CD4-positive, alpha-beta T cell treated with Interleukin-1 beta for 1 hour (primary cell): ENCODE measurements at places on chromosomes 16 and 17.

DNA sequence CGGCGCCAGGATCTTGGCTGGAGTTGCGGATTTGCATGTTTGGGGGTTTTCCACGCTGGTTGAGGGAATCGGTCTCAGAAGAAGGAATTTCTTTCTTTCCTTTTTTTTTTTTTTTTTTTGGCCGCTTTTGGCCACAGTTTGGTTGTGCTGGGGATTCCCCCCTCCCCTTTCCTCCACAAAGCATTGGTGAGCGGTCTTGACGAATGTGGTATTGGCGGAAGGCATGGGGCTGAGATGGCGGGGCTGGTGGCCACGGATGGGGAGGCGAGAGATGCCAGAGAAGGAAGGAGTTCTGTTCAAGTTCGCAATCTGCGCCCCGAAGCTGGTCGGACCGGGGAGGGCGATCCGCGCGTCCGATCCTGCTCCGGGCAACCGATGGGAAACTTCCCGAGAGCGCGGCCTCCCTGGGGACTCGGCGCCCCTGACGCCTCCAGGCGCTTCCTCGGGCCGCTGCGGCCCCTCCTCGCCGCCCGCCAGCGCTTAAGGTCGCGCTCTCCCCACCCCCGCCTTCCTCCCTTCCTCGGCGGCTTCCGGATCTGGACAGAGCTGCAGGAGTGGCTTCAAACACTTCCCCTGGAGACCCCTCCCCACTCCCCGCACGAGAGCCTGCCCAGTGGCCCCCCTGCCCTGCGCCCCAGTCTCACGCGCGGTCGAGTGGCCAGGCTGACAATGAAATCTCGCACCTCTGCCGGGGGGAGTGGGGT lies 43.2 kb downstream of the RAI1 start:
- no peak for DNase-seq

GRCh38 chr16:81838794-81839193 lies 59.7 kb downstream of the PLCG2 start:
- no peak for DNase-seq

DNA sequence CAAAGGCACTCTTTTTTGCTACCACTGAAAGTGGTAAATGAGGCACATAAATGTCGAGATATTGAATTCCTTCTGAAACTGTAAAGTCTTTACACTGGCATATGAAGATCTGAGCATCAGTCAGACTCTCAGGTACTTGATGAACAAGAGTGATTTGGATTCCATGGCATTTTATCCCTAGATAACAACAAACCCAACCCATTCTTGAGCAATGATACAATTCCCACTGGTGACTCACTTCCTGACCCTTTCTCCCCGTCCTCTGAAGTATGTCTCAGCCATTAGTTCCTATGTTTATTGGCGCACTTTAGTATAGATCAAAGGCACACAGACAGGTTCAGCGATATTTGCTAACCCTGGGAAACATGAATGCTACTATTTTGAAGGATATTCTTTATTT lies 147.0 kb upstream of the RBFOX1 start:
- DNase-seq, result no peak

DNA sequence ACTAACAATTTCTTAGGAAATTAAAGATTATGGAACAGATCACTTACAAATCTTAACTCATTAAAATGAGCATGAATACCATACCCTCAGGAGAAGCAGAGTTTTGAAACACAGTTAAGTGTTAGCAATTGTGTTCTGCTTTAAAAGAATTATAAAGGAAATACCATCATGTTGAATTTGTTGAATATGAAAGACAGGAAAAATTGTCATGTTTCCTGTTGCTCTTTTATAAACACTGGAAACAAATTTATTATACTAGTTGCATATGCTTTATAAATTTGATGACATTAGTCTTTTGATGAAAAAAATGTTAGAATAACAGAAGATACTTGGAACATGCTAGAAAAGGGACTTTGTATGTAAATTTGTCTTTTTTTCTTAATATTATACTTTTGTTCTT lies 59.7 kb downstream of the VMP1 start:
- no peak for DNase-seq

- no peak for DNase-seq
Observed at GRCh38 chr17:42240201-42240600, 36.0 kb downstream of the STAT5B start.

DNA sequence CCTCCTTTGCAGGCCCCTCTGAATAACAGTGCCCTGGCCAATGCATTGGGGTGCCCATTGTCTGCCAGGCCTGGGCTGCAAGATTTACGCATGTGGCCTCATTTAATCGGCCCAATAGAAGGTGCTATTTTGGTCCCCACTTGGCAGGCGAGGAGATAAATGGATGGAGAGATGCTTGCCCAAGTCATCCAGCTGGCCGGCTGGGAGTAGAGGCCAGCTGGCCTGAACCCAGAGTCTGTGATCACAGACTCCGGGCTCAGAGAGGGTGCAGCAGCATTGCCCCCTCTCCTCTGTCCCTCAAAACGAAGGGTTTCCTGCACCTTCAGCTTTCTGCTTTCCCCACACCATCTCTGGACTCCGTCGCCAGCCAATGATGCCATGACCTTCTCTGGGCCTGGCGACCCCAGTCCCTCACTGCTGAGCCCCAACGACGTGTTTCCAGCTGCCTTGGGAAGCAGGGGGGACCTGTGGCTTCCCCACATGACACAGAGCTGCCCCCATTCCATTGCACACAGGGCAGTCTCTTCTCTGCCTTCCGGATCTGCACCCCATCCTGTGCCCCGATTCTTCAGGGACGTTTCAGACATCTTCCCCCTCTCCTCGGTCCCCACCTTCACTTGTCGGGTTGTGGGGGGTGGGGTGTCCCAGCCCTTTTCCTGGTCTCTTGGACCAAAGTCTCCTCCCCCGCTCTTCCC lies 3.5 kb upstream of the ADGRG1 start:
- DNase-seq, result no peak

- DNase-seq, result no peak
Observed at GRCh38 chr16:23182679-23183542, at the start of gene SCNN1G. TSS of gene SCNN1G (plus strand) at chr16:23182745. CDS start at chr16:23186272, 3,527 bp downstream.

- no peak for DNase-seq
Observed at GRCh38 chr16:86831366-86831765, 253.0 kb downstream of the FOXL1 start.

GRCh38 chr16:85220964-85221731 lies 108.9 kb upstream of the CIBAR2 start:
- DNase-seq, result no peak

DNA sequence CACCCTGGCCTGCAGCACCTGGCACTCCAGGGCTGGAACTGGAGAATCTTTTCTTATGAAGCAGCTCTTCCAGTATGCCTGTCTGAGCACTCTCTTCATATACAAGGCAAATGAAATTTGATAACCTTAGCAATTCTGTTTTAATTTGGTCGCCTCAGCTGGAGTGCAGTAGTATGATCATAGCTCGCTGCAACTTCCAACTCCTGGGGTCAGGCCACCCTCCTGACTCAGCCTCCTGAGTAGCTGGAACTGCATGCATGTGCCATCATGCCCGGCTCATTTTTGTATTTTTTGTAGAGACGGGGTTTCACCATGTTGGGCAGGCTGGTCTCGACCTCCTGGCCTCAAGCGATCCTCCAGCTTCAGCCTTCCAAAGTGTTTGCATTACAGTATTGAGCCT lies 140.8 kb upstream of the CHMP6 start:
- no peak for DNase-seq

DNA sequence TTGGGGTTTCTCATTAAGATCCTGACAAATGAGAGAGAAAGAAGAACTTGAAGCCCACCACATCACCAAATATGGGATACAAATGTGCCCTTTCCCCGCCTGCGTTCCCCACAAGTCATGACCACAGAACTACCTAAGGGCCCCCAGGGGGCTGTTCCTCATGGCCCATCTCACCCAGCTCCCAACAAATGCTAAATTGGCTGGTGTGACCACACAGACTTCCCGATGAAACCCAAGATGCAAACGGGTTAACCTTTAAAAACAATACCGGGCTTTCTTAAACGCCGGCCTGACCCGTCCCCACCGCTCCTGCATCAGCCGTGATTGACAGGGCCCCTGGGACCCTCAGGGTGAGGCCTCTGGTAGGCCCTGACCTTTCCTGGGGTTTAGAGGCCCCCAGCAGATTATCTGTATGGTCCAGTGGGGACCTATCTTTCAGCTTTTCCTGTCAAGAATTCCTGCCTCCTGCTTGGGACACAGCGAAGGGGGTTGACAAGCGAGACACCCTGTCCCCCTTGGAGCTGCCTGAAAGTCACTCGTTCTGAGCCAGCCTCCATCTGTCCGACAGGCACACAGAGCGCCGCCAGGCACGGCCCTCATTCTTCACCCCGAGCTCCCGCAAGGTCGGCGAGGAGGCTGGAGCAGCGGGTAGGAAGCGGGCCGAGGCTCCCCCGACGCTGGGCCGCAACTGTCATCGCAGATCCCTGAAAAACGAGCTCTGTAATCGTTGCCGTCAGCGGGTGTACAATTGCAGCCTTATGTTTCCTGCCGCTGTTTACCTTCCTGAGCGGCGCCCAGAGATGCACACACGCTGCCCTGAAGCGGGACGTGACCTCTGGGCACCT lies 300.1 kb downstream of the FOXL1 start:
- DNase-seq, result no peak

- DNase-seq, result no peak
Observed at GRCh38 chr16:12145918-12146317, 169.4 kb downstream of the SNX29 start.

DNA sequence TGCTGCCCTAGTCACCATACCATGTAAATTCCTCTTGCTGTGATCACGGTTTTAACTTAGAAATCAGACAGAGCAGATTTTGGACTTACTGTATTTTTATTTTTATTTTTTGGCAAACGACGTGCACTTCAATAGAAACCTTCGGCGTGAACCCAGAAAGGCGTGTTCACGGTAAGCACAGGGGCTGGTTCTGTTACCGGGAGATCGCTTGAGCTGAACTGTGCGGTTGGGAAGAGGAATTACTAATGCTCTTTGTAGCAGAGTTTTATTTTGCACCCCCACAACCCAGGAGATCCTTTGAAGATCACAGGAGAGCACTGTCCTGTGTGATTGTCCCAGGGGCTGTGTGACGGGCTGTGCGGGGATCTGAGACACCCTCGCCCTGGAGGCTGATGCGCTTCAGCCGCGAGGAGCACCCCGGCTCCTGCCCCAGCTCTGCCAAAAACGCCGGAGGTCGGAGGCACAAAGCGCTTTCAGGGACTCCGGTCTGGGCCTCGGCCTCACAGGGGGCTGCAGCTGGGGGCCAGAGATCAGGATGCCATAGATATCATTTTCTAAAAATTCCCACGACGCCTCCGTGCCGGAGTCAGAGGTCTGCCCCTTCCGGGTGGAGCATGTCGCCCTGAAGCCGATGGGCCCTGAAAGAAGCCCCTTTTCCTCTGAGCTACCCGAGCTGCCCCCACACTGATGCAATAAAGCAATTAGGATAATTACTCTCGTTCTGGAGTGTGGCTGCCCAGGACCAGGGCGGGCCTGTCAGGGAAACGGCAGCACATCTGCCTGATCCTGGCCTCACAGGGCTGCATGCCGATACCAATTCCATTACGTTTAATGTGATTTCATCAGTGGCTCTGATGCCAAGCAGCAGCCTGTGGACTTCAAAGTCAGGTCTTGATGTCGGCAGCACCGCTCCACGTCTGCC lies 71.8 kb downstream of the LMF1 start:
- no peak for DNase-seq
